ENCODE measurements at places on chromosomes 12 and 14. TPM values are rescaled to one million over a fixed set of nuclear protein-coding genes. Genes with fewer than 3 reads are reported as not detected.
A peak's percentile ranks its signal among the peaks of the same experiment; 100 is the strongest.

DNA sequence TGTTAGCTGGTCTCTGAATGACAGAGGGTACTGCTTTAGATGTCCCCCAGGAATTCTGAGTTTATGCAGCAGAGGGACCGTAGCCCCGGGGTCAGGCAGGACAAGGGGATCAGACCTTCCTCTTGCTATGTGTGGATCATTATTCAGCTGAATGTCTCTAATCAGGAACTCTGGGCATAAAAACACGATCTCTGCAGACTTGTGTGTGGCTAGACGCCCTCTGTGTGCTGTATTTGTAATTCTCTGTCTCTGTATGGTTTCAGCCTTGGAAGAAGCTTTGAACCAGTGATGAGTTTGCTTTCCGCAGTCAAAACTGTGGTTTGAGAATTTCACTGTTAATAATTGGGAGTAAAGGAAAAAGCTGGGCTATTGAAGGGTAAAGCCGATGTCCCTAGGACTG lies 125.3 kb downstream of the ETV6 start:
- H3K4me1 ChIP-seq = peaks cover 75% of the 10 kb centered on the region
- no peaks in the 10 kb centered on the region for H3K27me3 ChIP-seq
- peaks cover 32% of the 10 kb centered on the region for H3K36me3 ChIP-seq
- DNase-seq = no peak

DNA sequence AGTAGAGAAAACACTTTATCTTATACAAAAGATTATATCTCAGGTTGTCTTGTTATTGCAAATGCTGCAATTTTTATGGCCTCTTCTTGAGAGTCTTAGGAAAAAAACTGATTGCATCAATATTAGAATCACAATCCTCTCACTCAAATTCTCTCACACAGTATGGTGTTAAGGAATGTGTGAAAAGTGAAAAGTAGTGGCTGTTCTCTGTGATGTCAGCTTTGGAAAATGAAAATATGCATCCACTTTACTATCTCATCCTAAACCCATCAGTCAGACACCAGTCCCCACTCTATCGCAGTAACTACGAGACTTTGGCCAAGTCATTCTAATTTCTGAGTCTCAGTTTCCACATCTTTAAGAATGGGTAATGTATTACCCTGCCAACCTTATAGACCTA lies 32.6 kb upstream of the NTF3 start:
- no peak overlapping the region for H3K4me3 ChIP-seq
- no peak for DNase-seq

DNA sequence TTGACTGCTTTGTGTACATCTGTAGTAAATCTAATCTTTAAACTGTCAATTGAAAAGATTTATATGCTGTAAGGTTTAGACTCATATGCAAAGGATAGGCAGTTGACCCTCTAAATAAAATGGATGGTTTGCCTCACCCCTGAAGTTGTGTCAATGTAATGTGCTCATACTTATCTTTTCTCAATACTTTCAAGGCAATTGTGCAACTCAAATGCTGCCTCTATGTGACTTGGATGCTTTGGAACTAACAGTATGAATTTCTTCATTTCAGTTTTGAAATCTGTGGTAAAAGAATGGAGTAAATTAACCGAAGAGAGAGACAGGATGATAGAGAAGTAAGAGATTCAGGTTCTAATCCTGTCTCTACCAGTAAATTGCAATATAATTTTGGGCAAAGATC lies 9.7 kb downstream of the PDE6H start:
- H3K4me3 ChIP-seq = no peak overlapping the region
- DNase-seq = no peak
- H3K27ac ChIP-seq = peak overlapping the region; percentile 80
- no peaks in the 10 kb centered on the region for H3K36me3 ChIP-seq
- peaks cover 70% of the 10 kb centered on the region for H3K4me1 ChIP-seq

DNA sequence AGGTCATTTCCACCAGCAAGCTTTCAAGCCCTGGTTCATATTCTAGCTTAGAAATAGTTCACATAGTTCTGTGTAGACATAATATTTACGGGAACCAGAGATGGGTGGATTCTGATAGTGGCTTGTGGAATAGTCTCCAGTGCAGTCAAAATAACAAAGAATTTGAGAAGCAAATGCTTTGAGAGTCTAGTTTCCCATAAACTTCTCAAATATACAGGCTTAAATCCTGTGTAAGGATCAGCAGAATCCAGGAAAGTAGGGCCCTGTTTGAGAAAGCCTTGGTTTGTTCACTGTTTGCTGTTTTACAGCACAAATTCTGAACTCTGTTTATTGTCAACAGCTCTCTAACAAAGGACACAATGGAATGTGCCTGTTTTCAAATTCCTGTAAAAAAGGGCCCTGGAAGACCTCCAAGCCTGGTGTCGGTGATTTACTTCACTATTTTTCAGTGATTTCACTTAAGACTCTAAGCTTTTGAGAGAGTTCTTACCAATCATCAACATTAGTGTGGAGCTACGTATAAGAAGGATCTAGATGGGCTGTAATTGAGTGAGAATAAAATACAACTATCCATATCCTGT lies 11.4 kb upstream of the FOS start:
- no peaks in the 10 kb centered on the region for H3K36me3 ChIP-seq
- no peaks in the 10 kb centered on the region for H3K4me1 ChIP-seq
- no peak overlapping the region for H3K4me3 ChIP-seq
- peaks cover 45% of the 10 kb centered on the region for H3K27me3 ChIP-seq

DNA sequence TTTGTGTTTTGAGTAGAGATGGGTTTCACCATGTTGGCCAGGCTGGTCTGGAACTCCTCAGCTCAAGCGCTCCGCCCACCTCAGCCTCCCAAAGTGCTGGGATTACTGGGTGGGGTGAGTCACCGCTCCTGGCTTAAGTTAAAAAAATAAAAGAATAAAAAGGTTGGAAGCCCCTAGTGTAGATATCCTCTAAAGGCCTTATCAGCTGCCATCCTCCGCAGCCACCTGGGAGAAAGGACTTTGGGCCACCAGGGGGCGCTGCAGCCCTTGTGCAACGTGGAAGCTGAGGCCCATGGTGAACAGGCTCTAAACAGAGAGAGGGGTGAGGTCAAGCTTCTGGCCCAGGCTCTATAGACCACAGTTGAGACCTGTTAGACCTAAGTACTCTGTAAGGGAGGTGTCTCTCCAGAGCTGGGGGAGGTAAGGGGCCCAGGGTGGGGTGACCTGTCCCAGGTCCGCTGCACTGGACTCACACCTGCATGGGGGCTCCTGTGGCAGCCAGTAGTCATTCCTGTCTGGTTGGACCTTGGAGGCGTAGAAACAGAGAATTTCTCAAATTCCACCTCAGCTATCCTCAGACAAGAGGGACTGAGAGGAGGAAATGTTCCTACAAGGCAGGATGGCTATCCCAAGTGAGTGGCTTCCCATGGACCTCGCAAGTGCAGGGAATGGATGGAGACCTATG lies 14.0 kb upstream of the RACGAP1 start:
- H3K4me1 ChIP-seq = peaks cover 5% of the 10 kb centered on the region
- peaks cover 14% of the 10 kb centered on the region for H3K27me3 ChIP-seq
- H3K4me3 ChIP-seq = no peak overlapping the region
- no peak overlapping the region for H3K27ac ChIP-seq

DNA sequence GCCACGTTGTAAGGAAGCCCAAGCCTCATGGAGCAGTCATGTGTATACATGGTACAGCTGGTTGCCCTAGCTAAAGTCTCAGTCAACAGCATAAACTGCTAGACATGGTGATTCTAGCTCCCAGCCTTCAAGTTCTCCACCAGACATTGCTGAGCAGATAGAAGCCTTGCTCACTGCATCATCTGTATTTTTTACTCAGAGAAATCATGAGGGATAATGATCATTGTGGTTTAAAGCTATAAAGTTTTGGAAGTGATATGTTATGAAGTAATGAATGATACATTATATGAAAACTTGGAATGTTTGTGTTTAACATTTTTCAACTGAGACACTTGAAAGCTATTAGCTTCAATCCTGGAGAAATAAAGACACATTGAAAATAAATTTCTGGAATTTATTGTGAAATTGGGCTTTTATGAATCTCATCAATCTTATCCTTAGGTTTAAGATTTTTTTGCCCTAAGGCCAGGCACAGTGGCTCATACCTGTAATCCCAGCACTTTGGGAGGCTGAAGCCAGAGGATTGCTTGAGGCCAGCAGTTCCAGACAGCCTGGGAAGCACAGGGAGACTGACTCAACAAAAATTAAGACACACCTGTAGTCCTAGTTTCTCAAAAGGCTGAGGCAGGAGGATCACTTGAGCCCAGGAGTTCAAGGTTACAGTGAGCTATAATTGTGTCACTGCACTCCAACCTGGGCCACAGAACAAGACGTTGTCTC lies 5.6 kb upstream of the NFATC4 start:
- peaks cover 17% of the 10 kb centered on the region for H3K4me1 ChIP-seq
- H3K27ac ChIP-seq = no peak overlapping the region
- no peak overlapping the region for H3K4me3 ChIP-seq
- DNase-seq = no peak
- peaks cover 54% of the 10 kb centered on the region for H3K27me3 ChIP-seq

The PPP1R36 gene
- 0.50 TPM for total RNA-seq

DNA sequence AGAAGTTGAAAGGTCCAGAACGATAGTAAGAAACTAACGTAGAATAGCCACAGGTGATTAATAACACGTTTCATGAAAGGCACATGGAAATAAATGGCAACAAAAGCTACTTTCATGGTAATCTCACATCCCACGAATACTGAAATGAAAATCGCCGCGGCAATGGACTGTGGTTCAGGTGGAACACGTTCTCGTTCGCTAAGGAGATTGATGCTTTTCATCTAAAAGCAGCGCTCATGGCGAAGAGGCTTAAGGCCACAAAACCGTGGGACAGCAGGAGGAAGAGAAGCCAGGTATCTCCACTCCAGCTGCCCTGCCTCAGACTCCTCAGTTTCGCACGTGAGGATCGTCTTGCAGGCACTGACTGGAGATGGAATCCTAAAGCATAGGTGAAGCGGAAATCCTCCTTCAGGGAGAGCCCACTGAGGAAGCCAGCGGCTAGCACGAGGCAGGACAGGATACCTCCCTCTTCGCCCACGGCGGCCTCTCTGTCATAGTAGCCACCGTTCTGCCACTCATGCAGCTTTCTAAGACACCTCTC lies 696 bp upstream of the GPHN start:
- peaks cover 4% of the 10 kb centered on the region for H3K36me3 ChIP-seq
- H3K27me3 ChIP-seq = peaks cover 19% of the 10 kb centered on the region

DNA sequence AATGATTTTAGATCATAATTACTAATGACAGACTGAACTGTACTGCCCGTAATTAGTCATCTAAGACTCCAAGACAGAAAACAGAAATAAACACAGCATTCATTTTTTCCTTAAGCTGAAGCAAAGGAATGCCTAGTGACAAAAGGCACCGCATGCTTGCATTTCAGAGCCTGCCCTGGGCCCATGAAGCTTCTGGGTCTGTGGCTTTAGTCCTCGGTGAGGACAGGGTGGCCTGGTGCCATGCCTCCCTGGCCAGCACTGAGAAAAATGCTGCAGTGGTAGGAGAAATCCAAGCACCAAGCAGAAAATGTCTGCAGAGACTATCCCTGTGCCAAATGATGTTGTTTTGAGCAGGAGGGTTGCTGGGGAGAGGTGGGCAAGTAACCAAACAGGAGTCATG lies 171.6 kb downstream of the CALM1 start:
- H3K4me3 ChIP-seq = no peak overlapping the region
- H3K27me3 ChIP-seq = no peaks in the 10 kb centered on the region
- no peaks in the 10 kb centered on the region for H3K36me3 ChIP-seq

The TMEM121 gene
- 4.6 TPM for total RNA-seq

The DPY19L2 gene
- total RNA-seq = 0.27 TPM

DNA sequence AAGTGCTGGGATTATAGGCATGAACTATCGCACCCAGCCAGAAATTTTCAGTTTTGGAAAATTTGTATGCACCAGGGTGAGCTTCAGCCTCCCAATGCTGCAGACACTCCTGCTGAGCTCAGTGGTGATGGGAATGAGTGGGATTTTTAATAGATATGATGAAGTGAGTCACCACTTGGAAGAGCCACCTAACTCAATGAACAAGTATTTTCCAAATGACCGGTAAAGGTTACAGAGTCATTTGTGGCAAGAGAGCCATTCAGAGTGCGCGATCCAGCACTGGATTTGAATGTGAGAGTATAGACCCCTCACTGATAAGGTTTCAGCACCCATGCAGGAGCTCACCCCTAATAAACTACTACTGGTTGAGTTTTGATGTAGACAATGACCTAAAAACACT lies 100.7 kb downstream of the PPP2R5C start:
- DNase-seq = no peak
- H3K36me3 ChIP-seq = peaks cover 66% of the 10 kb centered on the region
- no peaks in the 10 kb centered on the region for H3K27me3 ChIP-seq
- no peak overlapping the region for H3K27ac ChIP-seq
- H3K4me3 ChIP-seq = no peak overlapping the region

The ACSS3 gene
- not detected for total RNA-seq

The ESRRB gene
- not detected for total RNA-seq

- DNase-seq = no peak
- H3K4me3 ChIP-seq = peak overlapping the region; percentile 11
- H3K36me3 ChIP-seq = no peaks in the 10 kb centered on the region
- H3K27me3 ChIP-seq = peaks cover 32% of the 10 kb centered on the region
- peak overlapping the region; percentile 6 for H3K27ac ChIP-seq
- H3K4me1 ChIP-seq = peaks cover 4% of the 10 kb centered on the region
Measured at GRCh38 chr14:26596543-26597061, 1.2 kb downstream of the NOVA1 start.

The OR4K13 gene
- not detected for total RNA-seq

The MMP14 gene
- total RNA-seq = 1.8 TPM

The GUCY2C gene
- total RNA-seq = not detected

The CFAP73 gene
- total RNA-seq = 0.37 TPM

The CPNE6 gene
- total RNA-seq = not detected
